T47D (cell line): ENCODE measurements at places on chromosomes 16 and 17.
A peak's percentile ranks its signal among the peaks of the same experiment; 100 is the strongest.

DNA sequence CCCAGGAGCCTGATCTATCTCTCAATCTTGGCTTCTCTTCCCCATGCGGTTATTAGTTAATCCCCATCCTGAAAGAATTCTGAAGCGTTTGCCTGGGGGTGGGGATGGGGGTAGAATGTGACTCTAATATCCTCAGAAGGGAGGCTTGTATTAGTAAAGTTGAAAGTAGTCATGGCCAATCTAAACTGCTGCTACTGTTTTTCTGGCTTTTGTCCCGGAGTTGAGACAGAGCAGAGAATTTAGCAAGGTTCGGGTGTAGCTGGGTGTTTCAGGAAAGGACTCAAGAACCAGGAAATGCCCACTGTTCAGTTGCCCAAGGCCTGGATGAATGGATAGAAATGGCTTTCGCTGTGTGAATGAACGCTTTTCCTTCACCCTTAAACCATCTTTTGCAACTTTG, 17.6 kb upstream of the ITGAM start:
- peak; percentile 59 for DNase-seq

- DNase-seq = no peak
Observed at GRCh38 chr16:73771196-73772064, 525.2 kb upstream of the PSMD7 start.

DNA sequence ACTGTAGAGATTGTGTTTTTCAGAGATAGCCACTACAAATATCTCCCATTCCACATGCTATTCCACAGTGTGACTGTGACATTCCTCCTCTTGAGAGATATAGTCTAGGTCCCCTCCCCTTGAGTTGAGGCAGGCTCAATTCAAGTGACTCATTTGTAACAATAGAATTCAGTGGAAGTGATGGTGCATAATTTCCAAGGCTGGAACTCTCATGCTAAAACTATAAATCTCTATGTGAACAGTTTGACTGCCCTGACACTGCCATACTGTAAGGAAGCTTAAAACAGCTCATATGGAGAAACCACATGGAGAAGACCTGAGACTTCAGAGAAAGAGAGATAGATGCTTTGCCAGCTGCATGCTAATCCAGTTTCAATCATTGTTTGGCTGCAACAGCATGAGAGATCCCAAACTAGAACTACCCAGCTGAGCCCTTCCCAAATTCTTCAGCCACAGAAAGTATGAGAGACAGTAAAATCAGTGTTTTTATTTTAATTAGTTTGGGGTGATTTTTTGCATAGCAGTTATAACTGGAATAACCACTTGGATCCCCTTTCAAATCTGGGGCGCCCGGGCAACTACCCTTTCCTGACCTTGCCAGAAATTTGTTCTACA, 19.5 kb upstream of the CSNK2A2 start:
- DNase-seq = no peak

GRCh38 chr17:15884731-15885130, 60.2 kb upstream of the ADORA2B start:
- no peak for DNase-seq

DNA sequence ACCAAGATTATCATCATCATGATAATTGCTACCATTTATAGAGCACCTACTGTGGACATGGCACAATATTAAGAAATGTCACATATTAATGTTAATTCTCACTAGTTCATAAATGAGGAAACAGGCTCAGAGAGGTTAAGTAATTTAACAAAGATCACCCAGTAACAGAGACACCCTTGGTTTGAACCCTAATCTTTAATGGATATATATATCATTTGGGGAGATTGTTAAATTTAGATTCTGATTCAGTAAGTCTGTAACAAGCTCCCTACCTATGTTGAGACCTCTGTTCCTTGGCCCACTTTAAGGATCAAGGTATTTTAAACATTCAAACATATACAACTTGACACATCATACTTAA, 804 bp upstream of the TMEM100 start:
- DNase-seq = no peak

DNA sequence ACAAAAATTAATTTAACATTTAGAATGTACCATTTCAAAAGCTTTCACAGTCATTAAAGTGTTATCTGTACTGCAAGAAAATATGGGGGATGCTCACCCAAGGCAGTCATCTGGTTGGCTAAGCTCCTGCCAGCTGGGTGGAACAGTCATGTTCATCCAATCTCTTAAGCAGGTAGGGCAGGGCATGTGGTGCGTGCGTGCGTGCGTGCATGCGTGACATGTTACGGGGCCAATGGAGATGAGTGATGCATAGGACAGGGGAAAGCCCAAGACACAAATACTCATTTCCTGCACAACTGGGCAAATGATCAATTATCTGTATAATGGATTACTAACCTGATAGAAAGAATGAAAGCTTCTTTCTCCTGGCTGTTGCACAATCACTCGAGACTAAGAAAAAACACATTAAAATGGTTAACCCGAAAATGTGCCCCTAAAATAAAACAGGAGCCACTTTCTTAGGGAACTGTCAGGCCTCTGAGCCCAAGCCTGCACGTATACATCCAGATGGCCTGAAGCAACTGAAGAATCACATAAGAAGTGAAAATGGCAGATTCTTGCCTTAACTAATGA, 104.4 kb downstream of the MYO1D start:
- no peak for DNase-seq

- no peak for DNase-seq
Observed at GRCh38 chr17:7043497-7044198, at the start of gene SLC16A11. TSS of gene SLC16A11 (minus strand) at chr17:7044092. CDS start at chr17:7043513, 579 bp downstream.

GRCh38 chr17:6305613-6306360, 129.1 kb downstream of the AIPL1 start:
- DNase-seq = no peak

DNA sequence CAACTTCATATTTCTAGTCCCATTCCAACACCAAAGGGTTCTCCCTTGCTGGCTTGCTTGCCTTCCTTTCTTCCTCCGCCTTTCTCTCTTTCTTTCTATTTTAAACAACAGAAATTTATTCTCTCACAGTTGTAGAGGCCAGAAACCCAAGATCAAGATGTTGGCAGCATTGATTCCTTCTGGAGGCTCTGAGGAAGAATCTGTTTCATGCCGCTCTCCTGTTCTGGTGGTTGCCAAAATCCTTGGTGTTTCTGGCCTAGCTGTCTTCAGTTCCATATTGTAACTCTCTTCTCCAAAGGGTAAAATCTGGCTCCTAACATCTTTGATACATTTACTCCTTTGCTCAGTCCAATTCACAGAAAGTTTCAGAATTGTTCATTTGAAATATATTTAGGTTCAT, 3.0 kb upstream of the ANKRD40CL start:
- no peak for DNase-seq

DNA sequence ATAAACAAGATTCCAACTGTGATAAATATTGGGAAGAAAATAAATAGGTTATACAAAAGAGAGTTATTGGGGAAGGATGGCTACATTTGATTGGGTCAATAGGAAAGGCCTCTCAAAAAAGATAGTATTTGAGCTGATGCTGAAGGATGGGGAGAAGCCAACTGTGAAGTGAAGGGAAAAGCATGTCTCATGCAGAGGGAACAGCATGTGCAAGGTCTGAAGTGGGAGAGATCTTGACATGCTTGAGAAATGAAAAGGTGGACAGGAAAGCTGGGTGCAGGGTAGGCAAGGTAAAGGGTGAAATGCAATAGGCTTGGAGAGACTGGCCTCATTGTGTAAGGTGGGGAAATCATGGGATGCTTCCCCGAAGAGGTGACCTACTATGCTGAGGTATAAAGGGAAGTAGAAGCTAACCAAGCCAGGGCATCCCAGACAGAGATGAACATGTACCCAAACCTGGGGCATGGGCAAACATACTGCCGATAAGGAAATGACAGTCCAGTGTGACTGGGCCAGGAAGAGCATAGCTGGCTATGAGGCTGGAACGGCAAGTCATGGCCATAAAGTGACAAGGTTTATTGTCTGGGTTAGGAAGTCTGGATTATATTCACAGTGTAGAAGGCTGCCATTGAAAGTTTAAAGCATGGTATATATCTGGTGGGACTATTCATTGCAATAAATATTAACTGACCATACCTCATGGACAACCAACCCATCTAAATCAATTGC, 91.2 kb downstream of the TOX3 start:
- DNase-seq = no peak

DNA sequence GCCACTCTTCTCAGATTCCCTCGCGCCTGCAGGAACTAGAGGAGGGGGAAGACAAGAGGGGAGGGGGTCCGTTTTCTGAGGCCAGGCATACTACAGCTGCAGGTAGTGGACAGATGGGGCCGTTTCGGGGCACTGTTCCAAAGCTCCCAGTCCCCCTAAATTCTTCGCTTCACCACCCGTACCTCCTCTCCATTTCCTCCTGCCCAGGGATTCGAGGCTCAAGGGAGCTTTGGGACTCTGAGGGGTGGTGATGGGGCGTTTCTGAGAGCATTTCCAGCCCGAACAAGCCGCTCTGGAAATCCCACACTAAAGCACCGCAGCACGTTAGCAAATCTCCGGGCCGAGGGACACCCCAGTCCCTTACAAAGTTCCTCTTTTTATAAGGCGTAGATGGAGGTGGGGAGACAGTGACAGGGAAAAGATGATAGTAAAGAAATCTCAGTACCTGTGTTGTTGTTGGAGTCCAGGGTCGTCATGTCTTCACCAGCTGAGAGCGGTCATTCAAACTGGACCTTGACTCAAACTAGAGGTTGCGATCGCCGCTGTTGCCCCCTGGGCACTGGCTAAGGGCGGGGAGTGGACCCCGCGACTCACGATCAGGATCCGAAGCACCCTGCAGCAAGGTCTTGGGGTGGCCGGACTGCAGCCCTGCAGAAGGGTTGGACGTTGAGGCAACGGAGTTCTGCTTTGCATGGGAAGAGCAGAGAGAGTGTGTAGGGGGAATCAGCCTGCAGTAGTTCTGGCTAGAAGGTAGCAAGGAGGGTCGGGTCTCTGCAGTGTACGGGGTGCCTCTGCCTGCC, 570 bp downstream of the NR1D1 start:
- no peak for DNase-seq

DNA sequence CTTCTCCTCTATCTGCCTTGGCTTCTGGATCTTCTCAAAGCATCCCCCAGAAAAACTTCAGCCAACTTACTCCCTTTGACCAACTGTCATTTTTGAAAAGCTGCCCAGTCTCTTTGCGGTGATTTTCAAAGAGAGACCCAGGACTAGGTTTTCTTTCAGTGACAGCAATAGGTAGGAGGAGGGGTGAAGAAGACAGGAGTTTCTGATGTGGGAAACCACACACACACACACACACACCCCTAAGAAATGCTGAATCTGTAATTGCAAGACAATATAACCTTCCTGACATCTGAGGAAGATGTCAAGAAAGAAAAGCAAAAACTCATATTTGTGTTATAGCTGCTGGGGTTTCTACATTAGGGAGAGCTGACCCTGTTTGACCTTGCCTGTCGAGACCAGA, 5.2 kb downstream of the FAM20A start:
- DNase-seq = no peak

GRCh38 chr16:83516931-83517330, 290.8 kb upstream of the HSBP1 start:
- no peak for DNase-seq

DNA sequence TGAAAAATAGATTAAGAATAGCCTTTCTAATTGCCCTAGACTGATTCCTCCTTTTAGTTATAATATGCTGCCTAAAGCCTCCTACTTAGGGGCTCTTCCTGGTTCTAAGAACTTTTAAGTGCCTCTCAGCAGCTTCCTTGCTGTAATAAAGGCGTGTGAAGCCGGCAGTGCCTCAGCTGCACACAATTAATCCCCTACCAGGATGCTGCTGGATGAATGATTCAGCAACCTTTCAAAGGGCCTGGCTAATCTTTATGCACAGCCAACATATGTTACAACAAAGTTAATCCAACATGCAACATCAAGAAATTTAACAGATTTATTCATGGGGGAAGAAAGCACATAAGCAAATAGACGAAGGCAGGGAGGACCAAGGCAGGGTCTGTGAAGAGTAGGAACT, 145.2 kb downstream of the PMP22 start:
- no peak for DNase-seq

GRCh38 chr17:12961655-12962054, 56.2 kb downstream of the ELAC2 start:
- no peak for DNase-seq

DNA sequence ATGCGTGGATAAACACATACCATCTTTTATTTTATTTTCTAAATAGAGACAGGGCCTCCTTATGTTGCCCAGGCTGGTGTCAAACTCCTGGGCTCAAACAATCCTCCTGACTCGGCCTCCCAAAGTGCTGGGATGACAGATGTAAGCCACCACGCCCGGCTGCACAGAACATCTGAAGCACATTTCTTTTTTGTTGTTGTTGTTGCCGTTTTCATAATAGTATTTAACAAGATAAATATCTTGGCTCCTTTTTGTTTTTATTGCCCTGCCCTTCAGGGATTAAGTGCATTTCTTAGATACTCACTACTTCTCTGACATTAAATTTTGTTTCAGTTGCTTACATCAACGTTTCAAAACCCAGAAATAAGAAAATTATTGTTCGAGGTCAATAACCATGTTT, 37.4 kb downstream of the ANKRD11 start:
- no peak for DNase-seq

DNA sequence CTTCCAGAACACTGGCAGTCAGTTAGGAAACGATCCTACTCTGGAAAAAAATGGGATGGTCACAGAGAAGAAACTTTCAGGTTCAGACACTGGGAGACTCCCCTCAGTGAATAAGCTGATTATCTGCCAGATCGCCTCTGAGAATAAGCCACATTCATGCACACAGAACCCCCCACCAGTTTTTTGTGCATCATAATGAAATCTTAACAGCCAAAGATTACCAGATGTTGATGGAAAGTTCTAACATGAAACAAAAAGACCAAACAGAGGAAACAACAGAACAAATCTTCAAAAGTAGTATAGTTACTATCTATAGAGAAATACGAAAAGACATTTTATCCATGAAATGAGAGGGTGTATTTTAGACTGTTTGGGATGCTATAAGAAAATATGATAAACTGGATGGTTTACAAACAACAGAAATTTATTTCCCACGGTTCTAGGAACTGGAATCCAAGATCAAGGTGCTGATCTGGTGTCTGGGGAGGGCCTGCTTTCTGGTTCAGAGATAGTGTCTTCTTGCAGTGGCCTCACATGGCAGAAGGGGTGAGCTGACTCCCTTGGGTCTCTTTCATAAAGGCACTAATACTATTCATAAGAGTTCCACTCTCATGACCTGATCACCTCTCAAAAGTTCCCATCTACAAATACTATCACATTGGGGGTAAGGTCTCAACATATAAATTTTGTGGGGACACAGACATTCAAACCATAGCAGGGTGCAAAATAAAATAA, 8.0 kb upstream of the AMZ2 start:
- no peak for DNase-seq

GRCh38 chr16:51167170-51167895, 16.3 kb upstream of the SALL1 start:
- peak; percentile 43 for DNase-seq

DNA sequence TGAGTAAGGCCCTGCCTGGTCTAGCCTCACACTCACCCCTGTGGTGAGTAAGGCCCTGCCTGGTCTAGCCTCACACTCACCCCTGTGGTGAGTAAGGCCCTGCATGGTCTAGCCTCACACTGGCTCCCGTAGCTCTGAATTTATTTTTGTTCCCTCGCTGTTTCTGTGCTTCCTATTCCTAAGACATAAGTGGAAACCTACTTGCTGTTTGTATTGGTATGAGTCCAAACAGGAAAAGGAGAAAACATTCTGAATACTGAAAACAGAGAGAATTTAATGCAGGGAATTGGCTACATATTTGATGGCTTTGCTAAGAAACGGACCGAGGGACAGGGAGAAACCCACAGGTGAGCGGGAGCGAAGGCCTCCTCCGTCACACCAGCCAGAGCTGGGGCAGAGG, 267.8 kb downstream of the FOXL1 start:
- DNase-seq = no peak
